Left ventricle myocardium inferior (tissue), 1 donor: ENCODE measurements at places on chromosomes 6 and 20.

DNA sequence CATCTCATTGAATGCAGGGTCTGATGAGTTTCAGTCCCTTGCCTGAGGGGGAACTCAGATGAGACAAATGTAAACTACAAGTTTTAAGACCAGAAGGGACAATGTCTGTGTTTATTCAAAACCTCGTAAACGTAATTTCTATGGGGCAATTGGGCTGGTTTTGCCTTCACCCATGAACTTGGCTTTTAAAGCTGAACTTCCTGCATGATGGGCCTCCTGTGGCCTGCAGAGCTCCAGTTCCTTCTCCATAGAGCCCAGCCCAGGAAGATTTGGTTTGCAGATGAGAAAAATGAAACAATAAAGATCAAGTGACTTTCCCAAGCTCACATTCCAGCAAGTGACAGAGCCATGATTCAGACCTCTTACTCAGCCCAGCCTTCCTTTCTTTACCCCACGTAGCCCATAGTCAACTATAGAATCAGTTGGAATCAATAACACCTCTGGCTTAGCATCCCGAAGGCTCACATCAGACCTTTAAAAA, 612.3 kb downstream of the UTRN start:
- H3K4me1 ChIP-seq = no peaks in the 10 kb centered on the region
- no peaks in the 10 kb centered on the region for H3K27me3 ChIP-seq
- no peak for DNase-seq
- H3K27ac ChIP-seq = no peak overlapping the region
- no peaks in the 10 kb centered on the region for H3K36me3 ChIP-seq

DNA sequence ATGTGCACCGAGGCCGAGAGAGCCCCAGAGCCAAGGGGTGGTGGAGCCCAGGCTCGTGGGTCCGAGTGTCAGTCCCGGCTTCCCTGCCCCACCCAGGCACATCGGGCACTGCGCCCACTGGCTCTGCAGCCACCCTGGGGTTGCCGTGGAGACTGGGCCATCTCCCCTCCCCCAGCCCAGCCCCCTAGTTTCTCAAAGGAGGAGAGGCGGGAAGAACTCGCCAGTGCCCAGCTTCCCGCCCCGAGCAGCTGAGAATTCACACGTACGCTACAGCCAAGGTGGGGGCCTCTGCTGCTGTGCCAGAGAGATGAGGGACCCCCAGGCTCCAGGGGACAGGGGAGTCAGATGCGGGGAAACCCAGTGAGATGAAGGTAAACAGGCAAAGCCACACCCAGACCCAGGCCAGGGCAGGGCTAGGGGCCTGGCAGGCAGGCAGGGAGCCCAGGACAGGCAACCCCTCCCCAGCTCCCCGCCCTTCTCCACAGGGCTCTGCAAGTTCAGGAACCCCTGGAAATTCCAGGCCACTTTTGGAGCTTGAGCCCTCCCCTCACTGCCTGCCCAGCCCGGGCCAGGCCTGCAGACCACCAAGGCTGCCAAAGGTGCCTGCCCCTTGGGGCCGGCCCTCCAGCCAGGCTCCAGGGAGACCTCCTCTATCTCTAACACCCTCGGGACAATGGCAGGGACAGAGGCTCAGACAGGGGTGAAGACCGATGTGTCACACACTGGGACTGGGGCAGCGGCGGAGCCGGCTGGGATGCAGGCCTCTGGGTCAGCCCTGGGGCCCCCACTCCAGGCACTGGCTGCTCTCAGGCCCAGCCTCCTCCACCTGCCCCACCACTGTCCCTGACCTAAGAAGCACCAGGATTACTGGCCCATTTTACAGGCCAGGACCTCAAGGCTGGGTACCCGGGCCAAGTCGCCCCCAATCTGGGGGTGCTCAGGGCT, 6.0 kb downstream of the LAMA5 start:
- peak; percentile 34 for DNase-seq
- H3K27me3 ChIP-seq = no peaks in the 10 kb centered on the region
- peaks cover 8% of the 10 kb centered on the region for H3K36me3 ChIP-seq
- H3K4me3 ChIP-seq = peak overlapping the region; percentile 11
- peaks cover 96% of the 10 kb centered on the region for H3K4me1 ChIP-seq

DNA sequence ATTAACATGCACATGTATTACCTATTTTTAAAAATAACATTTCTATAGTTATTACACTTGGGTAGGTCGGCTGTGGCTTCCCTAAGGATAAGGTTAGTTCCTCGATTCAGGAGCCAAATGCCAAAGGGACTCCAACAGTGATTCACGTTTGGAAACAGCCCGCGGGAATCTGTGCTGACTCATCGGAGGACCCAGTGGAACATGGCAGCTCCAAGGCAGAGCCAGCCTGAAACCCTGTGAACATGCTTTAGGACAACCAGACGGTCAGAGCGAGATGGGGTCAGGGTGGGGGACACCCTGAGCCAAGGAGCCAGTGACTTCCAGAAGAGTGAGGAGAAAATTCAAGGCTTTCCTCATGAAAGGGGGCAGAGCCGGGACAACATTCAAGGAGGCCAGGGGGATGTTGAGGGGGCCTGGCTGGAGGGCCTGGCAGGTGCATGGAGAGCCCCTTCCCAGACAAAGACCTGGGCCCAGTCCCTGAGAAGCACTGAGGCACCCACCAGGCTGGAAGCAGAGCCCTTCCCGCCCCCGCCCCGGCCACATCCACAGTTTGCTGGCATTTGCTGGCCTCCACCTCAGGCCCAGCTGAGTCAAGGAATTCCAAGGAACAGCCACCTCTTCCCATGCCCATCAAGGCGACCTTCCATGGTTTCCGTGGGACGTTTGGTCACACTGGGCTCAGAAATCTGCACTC, 133.2 kb downstream of the SNX5 start:
- DNase-seq = peak; percentile 45
- no peaks in the 10 kb centered on the region for H3K36me3 ChIP-seq
- no peaks in the 10 kb centered on the region for H3K27me3 ChIP-seq
- H3K4me1 ChIP-seq = peaks cover 31% of the 10 kb centered on the region
- H3K27ac ChIP-seq = peak overlapping the region; percentile 91

GRCh38 chr20:57922083-57922482, 212.3 kb upstream of the PMEPA1 start:
- H3K36me3 ChIP-seq = no peaks in the 10 kb centered on the region
- no peak for DNase-seq
- no peak overlapping the region for H3K4me3 ChIP-seq
- no peaks in the 10 kb centered on the region for H3K4me1 ChIP-seq
- H3K27me3 ChIP-seq = peaks cover 9% of the 10 kb centered on the region

GRCh38 chr20:40848526-40848925, 159.5 kb upstream of the MAFB start:
- no peaks in the 10 kb centered on the region for H3K36me3 ChIP-seq
- H3K4me3 ChIP-seq = no peak overlapping the region
- DNase-seq = no peak

- no peak overlapping the region for H3K27ac ChIP-seq
- no peaks in the 10 kb centered on the region for H3K36me3 ChIP-seq
- H3K27me3 ChIP-seq = peaks cover 13% of the 10 kb centered on the region
- no peaks in the 10 kb centered on the region for H3K4me1 ChIP-seq
- DNase-seq = no peak
Observed at GRCh38 chr6:18579869-18580268, 192.7 kb downstream of the RNF144B start.

DNA sequence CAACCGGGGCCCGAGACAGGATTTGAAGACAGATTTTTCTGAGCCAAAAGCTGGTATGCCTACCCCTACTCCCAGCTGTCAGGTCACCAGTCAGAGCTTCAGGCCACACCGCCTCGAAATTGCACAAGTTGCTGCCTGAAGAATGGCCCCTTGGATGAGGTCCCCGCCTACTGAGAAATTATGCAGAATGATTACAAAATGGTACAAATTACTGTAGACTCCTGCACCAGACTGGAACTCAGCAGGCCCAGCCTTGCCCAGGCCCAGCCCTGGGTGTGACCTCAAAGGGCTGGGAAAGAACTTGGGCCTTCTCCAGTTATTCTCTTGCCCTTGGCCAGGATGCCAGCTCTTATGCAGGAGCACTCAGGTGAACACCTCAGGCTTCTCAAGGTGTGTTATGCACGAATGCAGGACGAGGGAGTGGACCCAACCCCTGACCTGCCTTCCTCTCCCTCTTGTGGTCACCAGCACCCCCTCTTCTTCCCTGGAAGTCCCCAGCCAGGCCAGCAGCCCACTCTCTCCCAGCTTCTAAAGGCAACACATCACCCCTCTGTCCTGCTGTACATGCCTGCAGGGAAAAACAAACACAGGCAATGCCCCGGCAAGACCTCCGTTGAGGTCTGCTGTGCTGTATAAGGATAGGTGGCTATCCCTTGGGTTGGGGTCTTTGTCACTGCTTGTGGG, 88.7 kb upstream of the NAA20 start:
- H3K4me1 ChIP-seq = peaks cover 88% of the 10 kb centered on the region
- no peaks in the 10 kb centered on the region for H3K36me3 ChIP-seq
- no peaks in the 10 kb centered on the region for H3K27me3 ChIP-seq
- H3K4me3 ChIP-seq = no peak overlapping the region

DNA sequence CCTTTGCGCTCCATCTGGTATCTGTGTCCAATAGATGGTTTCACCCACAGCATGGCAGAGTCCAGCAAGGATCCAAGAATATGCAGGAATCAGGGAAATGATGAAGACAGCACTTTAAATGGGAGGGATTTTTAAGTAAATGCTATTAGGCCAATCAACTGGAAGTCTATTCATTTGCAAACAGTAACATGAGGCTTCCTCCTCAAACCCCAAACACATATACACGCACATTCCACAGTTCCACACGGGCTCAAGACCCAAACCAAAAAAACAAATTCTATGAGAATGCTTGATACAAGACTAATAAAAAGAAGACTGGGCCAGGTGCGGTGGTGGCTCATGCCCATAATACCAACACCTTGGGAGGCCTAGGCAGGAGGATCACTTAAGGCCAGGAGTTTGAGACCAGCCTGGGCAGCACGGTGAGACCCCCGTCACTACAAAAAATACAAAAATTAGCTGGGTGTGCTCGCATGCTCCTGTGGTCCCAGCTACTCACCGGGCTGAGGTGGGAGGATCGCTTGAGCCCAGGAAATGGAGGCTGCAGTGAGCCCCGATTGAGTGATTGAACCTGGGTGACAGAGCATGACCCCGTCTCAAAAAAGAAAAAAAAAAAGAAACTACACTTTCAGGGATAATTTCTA, 21.9 kb upstream of the TFAP2C start:
- no peaks in the 10 kb centered on the region for H3K4me1 ChIP-seq
- DNase-seq = no peak
- peaks cover 26% of the 10 kb centered on the region for H3K27me3 ChIP-seq
- no peak overlapping the region for H3K4me3 ChIP-seq
- no peak overlapping the region for H3K27ac ChIP-seq
- no peaks in the 10 kb centered on the region for H3K36me3 ChIP-seq

- H3K27me3 ChIP-seq = no peaks in the 10 kb centered on the region
- DNase-seq = no peak
- peaks cover 6% of the 10 kb centered on the region for H3K4me1 ChIP-seq
- no peak overlapping the region for H3K4me3 ChIP-seq
Observed at GRCh38 chr20:54605319-54605718, 129.9 kb downstream of the DOK5 start.

DNA sequence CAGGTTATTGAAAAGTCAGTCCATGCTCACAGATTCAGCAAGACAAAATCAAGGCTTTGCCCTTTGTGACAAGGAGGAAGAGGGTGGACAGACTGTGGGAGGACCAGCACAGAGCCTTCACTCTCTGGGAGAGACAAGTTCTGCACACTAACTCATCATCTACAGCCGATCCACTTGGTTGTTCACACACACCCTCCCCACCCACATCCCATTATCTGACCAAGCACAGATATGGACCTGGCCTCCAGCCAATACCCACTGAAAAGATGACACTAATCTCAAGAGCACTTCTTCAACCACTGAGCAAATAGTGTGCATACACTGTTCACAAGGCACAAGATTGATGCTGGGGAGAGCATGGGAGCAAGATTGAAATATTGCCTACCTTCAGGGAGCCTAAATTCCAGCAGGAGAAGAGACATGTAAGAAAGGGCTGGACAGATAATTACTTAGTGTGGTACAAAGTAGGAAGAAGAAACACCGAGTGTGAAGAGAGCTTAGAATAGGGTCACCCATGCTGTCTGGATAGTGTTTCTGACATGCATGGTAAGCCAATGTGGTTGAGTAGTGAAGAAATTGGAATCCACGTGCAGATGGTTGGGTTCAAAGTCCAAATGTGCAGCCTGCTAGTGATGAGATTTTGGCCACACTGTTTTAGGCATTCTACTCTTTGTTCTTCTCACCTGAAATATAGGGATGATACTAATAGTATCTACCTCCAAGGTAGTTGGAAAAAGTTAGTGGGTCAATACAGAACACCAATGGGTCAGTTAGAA, 21.7 kb upstream of the IL17A start:
- H3K27ac ChIP-seq = no peak overlapping the region
- no peaks in the 10 kb centered on the region for H3K36me3 ChIP-seq
- no peak overlapping the region for H3K4me3 ChIP-seq
- no peak for DNase-seq
- no peaks in the 10 kb centered on the region for H3K27me3 ChIP-seq
- no peaks in the 10 kb centered on the region for H3K4me1 ChIP-seq

DNA sequence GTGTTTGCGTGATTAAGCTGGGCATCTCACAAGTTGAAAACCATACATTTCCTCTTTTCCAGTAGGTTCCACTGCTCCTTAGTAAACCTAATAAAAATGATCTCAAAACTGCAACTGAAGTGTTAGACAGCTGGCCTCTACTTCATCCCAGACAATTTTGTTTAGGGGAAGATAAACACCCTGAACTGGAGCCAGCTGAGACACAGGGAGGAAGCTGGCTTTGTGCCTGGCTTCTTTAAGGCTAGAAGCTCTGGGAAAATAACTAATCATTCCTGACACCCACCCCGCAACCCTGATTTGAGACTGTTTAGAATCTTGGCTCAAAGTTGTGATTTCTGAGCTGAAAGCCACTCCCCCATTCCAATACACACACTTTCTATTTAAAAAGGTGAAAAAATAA, 11.6 kb downstream of the PTPRT start:
- no peak overlapping the region for H3K4me3 ChIP-seq
- H3K36me3 ChIP-seq = no peaks in the 10 kb centered on the region
- peaks cover 24% of the 10 kb centered on the region for H3K27me3 ChIP-seq
- DNase-seq = no peak
- H3K27ac ChIP-seq = no peak overlapping the region
